ENCODE measurements at places on chromosomes 5 and 9. TPM values are rescaled to one million over a fixed set of nuclear protein-coding genes. Genes with fewer than 3 reads are reported as not detected.

Gene ZNG1E
- 28.4 TPM for total RNA-seq

Gene PCDHA3
- total RNA-seq: under 0.01 TPM

Gene THBS4
- 0.24 TPM for total RNA-seq

Gene SUSD3
- total RNA-seq: 1.7 TPM

Gene GPRIN1
- total RNA-seq: 9.6 TPM

Gene PLAC8L1
- total RNA-seq: 0.43 TPM

Gene ZNF454
- 0.64 TPM for total RNA-seq

Gene XRCC4
- total RNA-seq: 11.5 TPM

Gene LEAP2
- total RNA-seq: 0.21 TPM

Gene PIP5K1B
- not detected for total RNA-seq

Gene NIM1K
- total RNA-seq: not detected

Gene PCDHGA8
- 0.21 TPM for total RNA-seq

Gene SIGMAR1
- total RNA-seq: 81.4 TPM

Gene QRFP
- total RNA-seq: not detected

Gene DNAI1
- total RNA-seq: not detected

Gene CATSPER3
- not detected for total RNA-seq

Gene LCN9
- total RNA-seq: not detected

Gene ITGA2
- 76.4 TPM for total RNA-seq

Gene MTRR
- total RNA-seq: 23.2 TPM

Gene TMEM252
- total RNA-seq: not detected

Gene JAKMIP2
- not detected for total RNA-seq

Gene GPX3
- total RNA-seq: 147 TPM

Gene QSOX2
- total RNA-seq: 16.2 TPM

Gene SH3GL2
- total RNA-seq: 0.48 TPM

Gene ANGPTL2
- total RNA-seq: under 0.01 TPM

Gene BTNL9
- not detected for total RNA-seq

Gene DMRT3
- not detected for total RNA-seq

Gene IL3
- not detected for total RNA-seq

Gene MBLAC2
- total RNA-seq: 3.8 TPM

Gene PPIC
- total RNA-seq: 47.2 TPM

Gene LRRC19
- not detected for total RNA-seq

Gene TCF7
- total RNA-seq: 0.24 TPM

Gene SPOCK1
- total RNA-seq: 2.6 TPM

Gene ZFP2
- total RNA-seq: 1.5 TPM

Gene SPAAR
- not detected for total RNA-seq

Gene PDLIM4
- total RNA-seq: 33.7 TPM

Gene SLC4A9
- 0.21 TPM for total RNA-seq

Gene PPP3R2
- not detected for total RNA-seq

Gene HBEGF
- total RNA-seq: 26.9 TPM

Gene ACOT12
- total RNA-seq: not detected

Gene TAS2R1
- not detected for total RNA-seq

Gene BHMT
- total RNA-seq: 0.24 TPM

Gene HTR1A
- not detected for total RNA-seq

Gene FST
- total RNA-seq: 176 TPM

Gene TAF11L10
- not detected for total RNA-seq

Gene PTGS1
- 1.9 TPM for total RNA-seq

Gene RMRP
- 24,624 TPM for total RNA-seq

Gene NMRK1
- 18.6 TPM for total RNA-seq

Gene SLC6A3
- not detected for total RNA-seq

Gene C7
- not detected for total RNA-seq

Gene SLC34A1
- 0.43 TPM for total RNA-seq

Gene WDR31
- total RNA-seq: 1.2 TPM

Gene ARSI
- 14.9 TPM for total RNA-seq

Gene PAPPA
- under 0.01 TPM for total RNA-seq

Gene C5orf52
- total RNA-seq: not detected

All from tracheal epithelial cell (primary cell).